ENCODE measurements at places on chromosomes 6 and 20.

- no peak for DNase-seq
These were observed 6.9 kb upstream of the ZBTB12 start for GRCh38 chr6:31908791-31909190.

GRCh38 chr6:39178804-39179203 lies 50.5 kb downstream of the KCNK5 start:
- DNase-seq = no peak

DNA sequence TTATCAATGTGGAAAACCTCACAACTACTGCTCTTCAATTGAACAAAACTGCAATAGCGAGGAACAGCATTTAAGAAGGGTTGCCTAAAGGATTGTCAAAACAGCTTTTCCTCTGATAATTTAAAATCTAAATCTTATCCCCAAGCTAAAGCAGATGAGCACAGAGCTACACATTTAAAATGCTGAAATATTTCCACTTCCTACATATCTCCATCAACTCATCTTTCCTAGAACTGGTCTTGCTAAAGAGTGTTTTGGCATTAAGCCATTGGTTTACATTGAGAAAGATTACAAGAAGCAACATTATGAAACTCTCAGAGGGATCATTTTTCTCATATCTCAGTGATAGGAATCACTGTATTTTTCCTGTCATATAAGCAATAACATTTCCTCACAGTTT lies 3.6 kb downstream of the OR10C1 start:
- DNase-seq = no peak

DNA sequence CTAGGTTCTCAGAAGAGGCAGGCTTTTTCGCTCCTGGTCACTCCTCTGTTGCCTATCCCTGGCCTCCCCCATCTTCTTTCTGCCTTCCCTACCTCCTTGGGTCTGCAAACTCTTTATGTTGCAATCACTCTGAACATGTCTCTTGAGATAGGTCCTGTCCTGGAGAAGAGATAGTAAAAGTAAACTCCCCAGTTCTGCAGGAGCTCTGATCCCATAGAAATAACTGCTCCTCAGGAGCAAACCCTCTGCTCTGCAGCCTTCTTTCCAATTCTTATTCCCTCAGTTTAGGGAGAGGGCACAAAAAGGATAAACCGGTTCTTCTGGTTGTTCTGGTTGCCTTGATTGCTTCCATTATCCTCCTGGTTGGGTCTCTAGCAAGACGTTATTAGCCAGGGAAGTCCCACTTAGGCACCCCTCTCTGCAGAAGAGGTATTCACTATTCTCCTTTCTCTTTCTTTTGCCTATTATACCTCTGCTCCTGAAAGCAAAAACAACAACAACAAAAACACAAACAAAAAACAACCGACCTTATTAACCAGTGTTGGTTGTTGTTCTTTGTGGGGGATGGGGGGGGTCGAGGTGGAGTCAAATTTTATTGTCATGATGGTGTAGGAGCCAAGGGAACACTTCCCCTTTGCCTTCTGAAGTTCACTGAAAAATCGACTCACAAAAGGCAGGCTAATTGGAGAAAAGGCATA lies 973 bp downstream of the TRIM38 start:
- DNase-seq = no peak

- no peak for DNase-seq
These were observed 132.2 kb downstream of the OGFRL1 start for GRCh38 chr6:71420693-71421328.

DNA sequence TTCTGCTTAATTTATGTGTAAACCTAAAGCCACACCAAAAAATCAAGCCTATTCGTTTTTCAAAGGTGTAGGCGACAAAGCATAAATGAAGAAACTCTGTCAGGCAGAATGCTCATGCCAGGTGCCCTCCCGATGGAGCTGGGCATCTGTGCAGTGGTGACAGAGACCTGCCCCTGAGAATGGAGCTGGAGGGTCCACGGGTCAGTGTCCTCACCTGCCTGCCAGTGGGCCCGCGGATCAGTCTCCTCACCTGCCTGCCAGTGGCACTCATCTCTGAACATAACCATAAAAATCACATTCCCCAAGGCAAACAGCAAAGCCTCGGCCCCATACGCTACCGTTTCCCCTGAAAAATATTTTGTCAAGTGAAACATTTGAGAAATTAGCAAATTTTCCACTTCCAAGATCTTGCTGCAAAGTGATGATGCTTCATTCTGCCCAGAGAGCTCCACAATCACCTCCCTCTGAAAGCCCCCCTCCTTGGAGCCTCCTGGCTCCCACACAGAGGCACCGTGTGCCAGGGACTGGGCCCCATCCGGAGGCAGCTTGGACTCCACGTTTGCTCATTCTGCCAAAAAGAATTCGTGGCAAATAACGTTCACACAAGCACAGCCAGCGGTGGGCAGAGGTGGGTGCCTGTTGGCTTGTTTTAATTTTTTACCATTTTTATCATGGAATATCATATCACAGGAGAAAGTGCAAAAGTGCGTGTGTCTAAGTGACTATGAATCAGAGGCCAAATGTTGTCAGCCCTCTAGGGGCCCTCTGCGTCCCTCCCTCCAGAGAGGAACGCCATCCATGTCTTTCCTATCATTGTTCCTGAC lies 88.8 kb downstream of the YTHDF1 start:
- no peak for DNase-seq

GRCh38 chr6:10976571-10976970 lies 67.5 kb downstream of the ELOVL2 start:
- no peak for DNase-seq

- DNase-seq = no peak
These were observed 195.7 kb upstream of the SASH1 start for GRCh38 chr6:148146717-148147462.

DNA sequence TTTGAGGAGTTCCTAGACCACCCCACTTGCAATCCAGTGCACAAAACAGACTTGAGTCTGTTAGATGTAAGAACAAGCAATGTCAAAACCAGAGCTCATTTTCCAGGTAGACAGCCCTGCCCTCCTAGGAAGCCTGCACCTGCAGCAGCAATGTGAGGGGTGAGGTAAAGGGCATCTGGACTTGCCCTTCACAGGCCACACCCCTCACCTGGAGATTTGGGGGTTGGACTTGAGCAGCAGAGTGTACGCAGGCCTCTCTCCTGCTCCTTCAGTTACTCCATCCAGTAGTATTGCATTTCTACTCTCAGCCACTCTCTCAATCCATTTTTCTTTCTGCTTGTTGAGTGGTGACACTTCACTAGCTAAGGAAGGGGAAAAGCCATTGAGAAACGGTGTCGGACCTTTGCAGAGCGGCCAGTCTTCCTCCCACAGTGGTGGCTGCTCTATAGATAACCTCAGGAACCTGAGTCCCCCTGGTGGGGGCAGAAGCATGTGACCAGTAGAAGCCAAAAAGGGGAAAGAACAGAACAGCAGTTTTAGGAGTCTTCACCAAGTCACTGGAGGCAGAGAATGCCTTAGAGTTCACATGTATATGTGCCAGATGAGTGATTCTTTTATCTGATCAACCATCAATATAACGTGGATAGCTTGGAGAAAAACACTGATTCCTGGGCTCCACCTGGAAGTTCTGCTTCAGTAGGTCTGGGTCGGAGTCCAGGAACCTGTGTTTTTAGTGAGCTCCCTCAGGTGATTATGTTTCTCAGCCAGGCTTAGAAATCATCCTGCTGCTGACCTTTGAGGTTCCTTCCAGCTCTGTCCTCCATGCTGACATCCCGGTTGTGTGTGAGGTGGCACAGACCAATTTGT lies 28.0 kb downstream of the ARFGEF2 start:
- DNase-seq = no peak

- DNase-seq = no peak
These were observed 137.0 kb upstream of the HEY2 start for GRCh38 chr6:125612345-125612846.

DNA sequence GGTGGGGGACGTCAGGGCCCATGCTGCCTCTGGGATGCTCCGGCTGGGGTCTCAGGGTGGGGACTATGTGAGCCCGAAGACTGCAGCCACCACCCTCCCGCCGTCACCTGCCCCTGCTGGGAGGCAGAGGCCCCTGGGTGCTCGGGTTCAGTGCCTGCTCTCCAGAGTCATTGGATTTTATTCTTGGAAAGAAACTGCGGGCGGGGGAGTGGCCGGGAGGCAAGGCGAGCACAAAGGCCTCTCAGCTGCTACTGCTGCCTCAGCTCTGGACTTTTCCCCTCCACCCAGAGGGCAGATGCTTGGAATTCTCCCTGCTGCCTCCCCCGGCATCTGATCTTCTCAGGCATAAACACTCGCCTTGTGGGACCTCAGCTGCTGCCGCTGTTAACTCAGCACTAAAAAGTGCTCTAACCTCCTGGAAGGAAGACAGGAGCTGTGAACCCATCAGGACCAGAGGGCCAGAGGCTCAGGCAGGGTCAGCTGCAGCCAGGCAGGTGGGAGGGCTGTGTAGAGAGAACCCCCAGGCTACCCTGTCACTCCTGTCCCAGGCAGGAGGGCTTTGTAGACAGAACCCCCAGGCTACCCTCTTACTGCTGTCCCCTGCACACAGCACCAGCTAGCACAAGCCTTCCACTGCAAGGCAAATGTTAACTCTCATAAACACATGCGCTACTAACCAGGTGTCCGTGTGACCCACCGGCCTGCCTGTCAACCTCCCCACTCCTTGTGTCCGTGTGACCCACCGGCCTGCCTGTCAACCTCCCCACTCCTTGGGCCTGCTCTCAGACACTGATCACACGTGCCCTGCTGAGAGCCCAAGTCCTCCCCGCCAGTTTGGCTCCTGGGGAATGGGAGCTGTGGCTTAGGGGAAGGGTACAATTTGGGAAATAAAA lies 9.4 kb upstream of the FRMD1 start:
- no peak for DNase-seq

DNA sequence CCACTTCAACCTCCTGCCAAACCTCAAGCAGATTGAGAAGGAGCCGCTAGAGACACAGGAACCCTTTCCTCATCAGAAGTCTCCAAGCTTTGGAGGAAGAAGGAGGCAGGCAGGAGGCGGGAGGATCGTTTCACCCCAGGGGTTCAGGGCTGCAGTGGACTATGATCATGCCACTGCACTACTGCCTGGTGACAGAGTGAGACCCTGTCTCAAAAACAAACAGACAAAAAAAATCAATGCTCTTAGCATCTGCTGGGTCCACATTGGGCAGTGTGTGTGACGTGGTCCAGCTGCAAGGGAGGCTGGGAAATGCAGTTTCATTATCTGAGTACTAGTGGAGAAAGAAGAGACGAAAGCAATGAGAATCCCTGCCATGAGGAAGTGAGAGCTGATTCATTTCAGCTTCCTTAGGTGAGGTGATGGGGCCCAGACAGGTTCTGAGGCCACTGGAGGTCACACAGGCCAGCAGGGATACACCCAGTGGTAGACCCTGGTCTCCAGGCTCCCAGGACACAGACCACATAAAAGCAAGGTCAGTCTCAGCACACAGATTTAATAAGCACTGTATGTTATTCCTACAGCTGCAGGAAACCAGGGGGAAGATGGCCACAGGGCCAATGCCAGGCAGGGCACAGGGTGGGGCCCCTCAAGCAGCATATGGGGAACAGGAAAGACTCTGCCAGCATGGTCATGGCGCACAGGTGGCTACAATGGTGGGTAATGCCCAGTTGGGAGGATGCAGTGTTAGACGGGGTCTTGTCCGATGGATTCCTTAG lies 4.3 kb downstream of the GFRA4 start:
- no peak for DNase-seq
